NCI-H2107 (cell line): ENCODE measurements at places on chromosomes 5 and 9.

DNA sequence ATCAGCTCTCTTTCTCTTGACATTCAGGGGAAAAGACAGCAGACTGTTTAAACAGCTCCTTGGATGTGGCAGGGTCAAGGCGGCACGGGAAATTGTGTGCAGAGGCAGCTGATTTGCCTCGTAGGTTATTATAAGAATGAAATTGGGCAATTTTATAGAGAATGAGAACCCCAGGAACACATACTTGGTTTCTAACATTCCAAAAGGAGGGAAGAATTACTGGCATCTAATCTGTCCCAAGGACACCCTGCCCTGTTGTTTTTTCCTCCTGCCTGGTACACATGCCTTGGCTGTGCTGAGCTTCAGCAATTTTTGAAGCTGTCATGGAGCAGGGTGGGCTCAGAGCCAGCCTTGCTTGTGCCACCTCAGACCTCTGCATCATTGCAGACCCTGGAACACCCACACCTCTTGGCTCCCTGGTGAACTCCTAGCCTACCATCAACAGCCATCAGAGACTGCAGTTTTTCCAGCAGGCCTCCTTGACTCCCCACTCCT lies 143.6 kb downstream of the BOD1 start:
- no peak for DNase-seq

GRCh38 chr5:93337138-93337537 lies 243.9 kb downstream of the NR2F1-AS1 start:
- no peak for DNase-seq

DNA sequence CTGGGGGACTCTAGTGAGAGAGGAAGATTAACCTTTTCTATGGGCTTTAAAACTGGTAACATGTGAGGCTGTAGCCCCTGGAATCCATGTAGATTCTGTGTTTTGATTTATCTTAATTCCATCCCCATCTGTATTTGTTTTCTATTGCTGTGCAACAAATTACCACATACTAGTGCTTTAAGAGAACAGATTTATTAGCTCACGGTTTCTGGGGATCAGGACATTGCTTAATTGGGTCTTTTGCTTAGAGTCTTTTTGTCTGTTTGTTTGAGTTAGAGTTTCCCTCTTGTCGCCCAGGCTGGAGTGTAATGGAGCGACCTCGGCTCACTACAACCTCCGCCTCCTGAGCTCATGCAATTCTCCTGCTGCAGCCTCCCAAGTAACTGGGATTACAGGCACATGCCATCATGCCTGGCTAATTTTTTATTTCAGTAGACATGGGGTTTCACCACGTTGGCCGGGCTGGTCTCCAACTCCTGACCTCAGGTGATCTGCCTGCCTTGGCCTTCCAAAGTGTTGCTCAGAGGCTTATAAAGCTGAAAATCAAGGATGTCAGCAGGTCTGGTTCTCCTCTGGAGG lies 29.9 kb upstream of the GNA14 start:
- DNase-seq, result no peak

GRCh38 chr5:98651715-98652114 lies 121.7 kb upstream of the RGMB start:
- no peak for DNase-seq

GRCh38 chr9:4262735-4263141 lies 37.1 kb downstream of the GLIS3 start:
- DNase-seq, result no peak
